ENCODE measurements at places on chromosomes 1 and 21. TPM values are rescaled to one million over a fixed set of nuclear protein-coding genes. Genes with fewer than 3 reads are reported as not detected.

The TENT5C gene
- total RNA-seq, result 47.0 TPM

The LDLRAD2 gene
- total RNA-seq, result not detected

The PLA2G5 gene
- not detected for total RNA-seq

The S100A7A gene
- not detected for total RNA-seq

The SLC16A4 gene
- 0.46 TPM for total RNA-seq

The MTARC1 gene
- 14.5 TPM for total RNA-seq

The CCDC181 gene
- total RNA-seq, result not detected

The PIGR gene
- not detected for total RNA-seq

The MYOC gene
- total RNA-seq, result not detected

- no peak for DNase-seq
Observed at GRCh38 chr1:236261898-236262297, 19.9 kb downstream of the ERO1B start.

DNA sequence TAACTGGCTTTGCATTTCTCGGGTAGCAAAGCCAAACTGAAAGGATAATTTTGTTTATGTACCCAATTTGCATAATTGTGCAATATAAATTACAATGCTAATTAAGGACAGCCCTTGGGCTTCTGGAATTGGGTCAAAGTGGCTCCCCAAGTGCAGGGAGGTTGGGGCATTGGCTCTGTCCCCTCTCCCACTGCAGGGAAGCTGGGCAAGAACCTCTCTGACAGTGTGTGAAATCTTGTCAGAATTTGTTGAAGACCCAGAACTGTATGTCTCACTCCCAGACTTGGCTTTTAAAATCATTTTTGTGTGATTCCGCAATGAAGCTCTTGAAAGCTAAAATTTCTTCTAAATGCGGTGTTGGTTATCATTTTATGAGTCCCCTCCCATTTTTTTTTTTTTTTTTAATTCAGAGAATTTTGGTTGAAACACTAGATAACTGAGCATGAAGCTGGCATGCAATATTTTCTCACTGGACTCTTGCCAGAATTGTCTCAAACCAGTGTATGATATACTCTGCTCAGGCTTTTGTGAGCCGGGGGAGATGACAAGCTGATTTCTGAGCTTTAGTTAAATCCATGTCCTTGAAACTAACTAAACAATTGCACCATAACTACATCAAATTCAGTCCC, 878.9 kb upstream of the CXADR start:
- DNase-seq, result no peak

GRCh38 chr1:92458146-92458545, 28.6 kb downstream of the GFI1 start:
- DNase-seq, result no peak

- no peak for DNase-seq
Observed at GRCh38 chr1:88003255-88003654, 674.6 kb downstream of the LMO4 start.

DNA sequence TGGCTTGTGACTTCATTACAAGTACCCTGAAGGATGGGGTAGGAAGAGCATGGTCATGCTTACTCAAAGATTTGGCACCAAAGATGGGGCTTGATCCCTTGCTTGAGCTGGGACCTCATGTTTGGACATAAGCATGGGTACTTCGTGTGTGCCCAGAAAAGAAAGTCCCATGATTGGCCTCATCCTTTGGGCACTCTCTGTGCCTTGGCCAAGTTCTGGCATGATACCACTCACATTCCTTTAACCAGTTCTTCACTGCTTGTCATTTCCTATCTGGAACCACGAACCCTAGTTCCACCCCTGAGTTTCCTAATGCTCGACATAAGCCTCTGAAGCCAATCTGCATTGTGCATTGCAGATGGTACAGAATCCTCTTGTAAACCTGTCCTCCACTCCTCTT, 107.0 kb downstream of the NAV1 start:
- DNase-seq, result no peak

DNA sequence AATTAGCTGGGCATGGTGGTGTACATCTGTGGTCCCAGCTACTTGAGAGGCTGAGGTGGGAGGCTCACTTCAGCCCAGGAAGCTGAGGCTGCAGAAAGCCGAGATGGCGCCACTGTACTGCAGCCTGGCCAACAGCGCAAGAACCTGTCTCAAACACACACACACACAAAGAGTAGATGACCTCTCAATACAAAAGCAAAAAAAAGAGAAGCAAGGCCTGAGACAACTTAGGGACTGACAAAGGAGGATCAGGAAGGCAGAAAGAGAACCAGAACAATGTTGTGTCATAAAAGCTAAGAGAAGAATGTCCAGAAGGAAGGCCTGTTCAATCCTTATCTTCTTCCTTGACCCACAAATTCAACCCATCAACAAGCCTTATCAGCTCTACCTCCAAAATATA, 18.5 kb downstream of the WASF2 start:
- no peak for DNase-seq

GRCh38 chr1:92411511-92411910, 75.2 kb downstream of the GFI1 start:
- no peak for DNase-seq

DNA sequence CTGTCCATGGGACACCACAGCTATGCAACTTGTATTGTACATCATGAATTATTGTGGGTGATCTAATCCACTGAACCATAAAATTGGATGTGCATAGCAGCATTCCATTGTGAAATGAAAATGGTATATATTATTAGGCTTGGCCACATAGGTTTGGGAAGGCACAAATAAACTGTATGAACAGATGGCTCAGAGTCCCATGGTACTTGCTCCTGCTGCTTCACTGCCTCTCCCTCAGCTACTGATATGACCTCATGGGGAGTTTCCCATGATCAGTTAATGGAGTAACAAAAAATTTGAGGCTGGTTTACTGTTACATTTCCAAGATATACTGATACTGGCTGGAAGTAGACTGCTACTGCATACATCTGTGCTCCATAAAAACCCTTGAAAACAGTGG, 152.7 kb upstream of the NEGR1 start:
- DNase-seq, result no peak

GRCh38 chr1:14996133-14997050, 157.2 kb upstream of the TMEM51 start:
- DNase-seq, result no peak

GRCh38 chr1:111956155-111956771, 33.2 kb downstream of the KCND3 start:
- DNase-seq, result no peak

All from naive thymus-derived CD4-positive, alpha-beta T cell (primary cell).